NCI-H2107 (cell line): ENCODE measurements at places on chromosomes 3 and 15.

- DNase-seq = no peak
Observed at GRCh38 chr3:7577513-7577912, 716.6 kb downstream of the GRM7 start.

DNA sequence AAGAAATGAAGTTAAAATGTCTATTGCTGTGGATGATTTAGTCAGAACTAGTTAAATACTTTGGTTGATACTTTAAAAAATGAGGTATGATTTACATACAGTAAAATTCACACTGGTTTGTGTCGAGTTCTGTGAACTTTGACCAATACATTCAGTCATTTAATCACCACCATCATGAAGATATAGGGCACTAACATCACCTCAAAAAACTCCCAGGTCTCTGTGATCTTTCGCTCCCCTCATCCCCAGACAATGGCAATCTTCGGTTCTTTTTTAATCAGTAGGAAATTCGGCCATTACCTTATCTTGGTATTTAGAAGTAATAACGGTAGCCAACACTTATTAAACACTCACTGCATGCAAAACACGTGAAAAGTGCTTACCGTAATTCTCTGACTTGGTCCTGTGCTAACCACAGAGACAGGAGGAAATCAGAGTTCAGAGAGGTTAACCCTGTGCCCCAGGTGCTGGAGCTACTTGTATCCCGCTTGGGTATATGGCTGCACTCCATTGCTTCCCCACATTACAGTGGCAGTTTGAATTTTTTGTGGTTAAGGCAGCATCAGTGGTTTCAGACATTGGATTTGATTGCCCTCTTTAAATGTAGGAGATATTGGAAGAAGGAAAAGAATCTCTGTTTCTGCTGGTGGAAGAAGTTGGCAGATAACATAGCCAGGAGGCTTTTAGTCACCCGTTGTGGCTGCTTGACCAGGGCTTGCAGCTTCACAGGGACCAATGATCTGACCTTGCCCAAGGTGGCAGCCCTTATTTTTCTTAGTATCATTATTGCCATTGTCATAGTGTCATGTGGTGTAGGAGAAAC lies 4.2 kb downstream of the PLCL2 start:
- DNase-seq = no peak

DNA sequence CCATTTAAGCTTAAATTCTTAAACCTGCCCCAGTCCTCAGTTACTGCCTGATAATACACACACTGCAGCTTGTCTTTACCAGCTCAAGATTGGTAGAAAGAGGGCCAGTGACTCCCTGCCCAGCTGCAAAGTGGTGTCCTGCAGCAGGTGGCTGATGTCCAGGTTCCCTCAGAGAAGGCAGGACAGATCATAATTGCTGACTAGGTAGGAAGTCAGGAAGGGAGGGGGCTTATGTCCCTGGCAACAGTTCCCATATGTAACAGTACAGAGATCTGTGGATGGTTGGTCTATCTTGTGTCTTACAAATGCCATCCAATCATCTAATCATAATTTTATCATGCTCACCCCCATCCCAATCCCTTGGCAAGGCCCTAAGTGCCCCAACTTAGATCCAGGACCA lies 492.1 kb upstream of the PPP2R3A start:
- no peak for DNase-seq

GRCh38 chr3:4426782-4427344 lies 40.2 kb downstream of the SUMF1 start:
- no peak for DNase-seq

- DNase-seq = no peak
Observed at GRCh38 chr3:36248374-36248773, 131.9 kb upstream of the STAC start.
